H1 (cell line): ENCODE measurements at places on chromosomes 7 and 10. TPM values are rescaled to one million over a fixed set of nuclear protein-coding genes. Genes with fewer than 3 reads are reported as not detected.

DNA sequence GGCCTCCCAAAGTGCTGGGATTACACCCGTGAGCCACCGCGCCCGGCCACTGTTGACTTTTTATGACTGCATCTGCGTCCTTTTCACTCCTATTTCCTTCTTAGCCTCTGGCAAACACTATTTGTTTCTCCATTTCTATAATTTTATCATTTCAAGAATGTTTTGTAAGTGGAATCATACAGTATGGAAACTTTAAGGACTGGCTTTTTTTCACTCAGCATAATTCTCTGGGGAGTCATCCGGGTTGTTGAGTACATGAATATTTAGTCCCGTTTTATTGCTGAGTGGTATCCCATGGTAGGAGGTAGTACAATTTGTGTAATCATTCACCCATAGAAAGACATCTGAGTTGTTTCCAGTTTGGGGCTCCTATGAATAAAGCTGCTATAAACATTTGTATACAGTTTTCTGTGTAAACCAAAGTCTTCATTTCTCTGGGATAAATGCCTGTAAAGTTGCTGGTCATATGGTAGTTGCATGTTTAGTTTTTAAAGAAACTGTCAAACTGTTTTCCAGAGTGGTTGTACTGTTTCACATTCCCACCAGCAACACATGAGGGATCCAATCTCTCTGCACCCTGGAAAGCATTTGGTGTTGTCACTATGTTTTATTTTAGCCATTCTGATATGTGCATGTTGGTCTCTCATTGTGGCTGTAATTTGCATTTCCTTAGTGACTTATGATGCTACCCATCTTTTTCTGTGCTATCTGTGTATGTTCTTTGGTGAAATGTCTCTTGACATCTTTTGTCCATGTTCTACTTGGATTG lies 139.6 kb upstream of the EEPD1 start:
- DNase-seq: no peak
- H3K27me3 ChIP-seq: no peaks in the 10 kb centered on the region
- no peaks in the 10 kb centered on the region for H3K4me1 ChIP-seq
- H3K27ac ChIP-seq: no peak overlapping the region
- no peak overlapping the region for H3K4me3 ChIP-seq

- H3K27ac ChIP-seq: no peak overlapping the region
- no peaks in the 10 kb centered on the region for H3K36me3 ChIP-seq
- H3K4me1 ChIP-seq: peaks cover 1% of the 10 kb centered on the region; the same call in 1 of the 2 replicates
- DNase-seq: no peak
- H3K27me3 ChIP-seq: peaks cover 7% of the 10 kb centered on the region
Observed at GRCh38 chr10:77643795-77644468, 6.3 kb upstream of the KCNMA1 start.

DNA sequence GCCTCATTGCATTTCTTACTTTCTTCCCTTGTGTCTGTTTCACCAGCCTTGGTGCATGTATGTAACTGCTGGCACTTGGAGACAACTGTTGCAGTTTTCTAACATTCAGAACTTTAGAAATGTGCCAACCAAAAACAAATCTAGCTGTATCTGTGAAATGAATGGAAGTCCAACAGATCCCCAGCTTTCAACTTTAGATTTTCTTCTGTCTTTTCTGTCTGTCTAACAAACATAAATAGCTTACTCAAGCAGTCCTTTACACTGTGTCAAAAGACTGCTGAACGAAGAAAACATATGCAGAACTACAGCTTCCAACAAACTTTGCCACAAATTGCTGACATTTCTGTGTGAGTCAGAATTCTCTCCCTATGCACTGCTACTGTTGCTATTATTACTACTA lies 30.9 kb downstream of the SORCS1 start:
- no peak for DNase-seq
- no peaks in the 10 kb centered on the region for H3K27me3 ChIP-seq
- H3K4me1 ChIP-seq: no peaks in the 10 kb centered on the region

DNA sequence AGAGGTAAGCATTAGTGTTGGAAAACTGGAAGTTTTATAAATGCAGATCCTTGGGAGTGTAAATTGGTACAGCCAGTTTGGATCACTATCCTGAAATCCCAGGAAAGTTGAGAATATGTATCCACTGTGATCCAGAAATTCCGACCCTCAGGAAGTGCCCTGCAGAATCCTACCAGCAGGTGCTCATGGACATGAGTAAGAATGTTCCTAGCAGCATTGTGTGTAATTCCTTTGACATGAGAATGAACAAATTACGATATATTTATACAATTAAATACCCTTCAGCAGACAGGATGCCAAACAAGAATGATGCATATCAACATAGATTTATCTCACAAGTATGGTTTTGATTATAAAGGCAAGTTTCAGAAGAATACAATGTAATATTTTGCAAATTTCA lies 181.6 kb downstream of the XPNPEP1 start:
- H3K27ac ChIP-seq: no peak overlapping the region
- H3K4me1 ChIP-seq: no peaks in the 10 kb centered on the region
- H3K4me3 ChIP-seq: no peak overlapping the region

GRCh38 chr7:147245274-147245673 lies 1128.7 kb downstream of the CNTNAP2 start:
- H3K27me3 ChIP-seq: no peaks in the 10 kb centered on the region
- H3K27ac ChIP-seq: no peak overlapping the region
- H3K4me1 ChIP-seq: no peaks in the 10 kb centered on the region
- H3K4me3 ChIP-seq: no peak overlapping the region
- H3K36me3 ChIP-seq: no peaks in the 10 kb centered on the region

GRCh38 chr7:45940939-45941338 lies 19.9 kb upstream of the IGFBP3 start:
- H3K36me3 ChIP-seq: no peaks in the 10 kb centered on the region
- no peak overlapping the region for H3K27ac ChIP-seq
- H3K27me3 ChIP-seq: no peaks in the 10 kb centered on the region
- no peaks in the 10 kb centered on the region for H3K4me1 ChIP-seq

GRCh38 chr10:119801176-119801575 lies 71.5 kb downstream of the MCMBP start:
- H3K36me3 ChIP-seq: peaks cover 2% of the 10 kb centered on the region; the same call in 1 of the 2 replicates
- no peak for DNase-seq
- no peak overlapping the region for H3K4me3 ChIP-seq
- no peaks in the 10 kb centered on the region for H3K27me3 ChIP-seq

DNA sequence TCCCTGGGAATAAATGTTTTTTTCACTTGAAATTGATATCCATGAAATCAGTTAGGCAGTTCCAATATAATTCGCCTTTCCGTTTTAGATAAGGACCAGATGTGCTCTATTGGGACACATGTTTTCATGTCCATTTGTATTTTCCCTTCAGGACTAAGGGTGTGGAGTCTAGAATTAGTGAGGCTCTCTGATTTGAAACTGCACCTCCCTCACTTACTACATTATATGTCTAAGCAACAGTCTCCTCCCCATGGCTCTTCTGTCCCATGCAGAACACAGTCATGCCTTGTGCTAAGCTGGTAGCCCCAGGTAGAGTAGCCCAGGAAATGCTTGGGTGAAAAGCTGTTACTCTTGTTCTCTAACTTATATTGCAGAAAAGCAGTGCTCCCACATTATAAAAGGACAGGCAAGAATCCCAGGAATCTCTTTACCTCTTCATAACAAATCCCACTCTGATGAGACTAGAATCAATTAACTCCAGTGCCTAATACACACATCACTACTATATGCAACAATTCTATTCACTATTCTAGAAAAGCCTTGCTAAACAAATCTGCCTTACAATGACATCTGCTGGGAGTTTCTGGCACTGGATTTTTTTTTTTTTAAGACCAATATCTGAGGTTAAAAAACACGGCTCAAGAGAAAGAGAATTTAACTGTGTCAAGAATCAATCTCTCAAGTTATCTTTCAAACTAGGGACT lies 293.9 kb downstream of the SNX13 start:
- H3K27ac ChIP-seq: no peak overlapping the region
- no peaks in the 10 kb centered on the region for H3K36me3 ChIP-seq
- H3K27me3 ChIP-seq: no peaks in the 10 kb centered on the region
- H3K4me3 ChIP-seq: no peak overlapping the region
- peaks cover 5% of the 10 kb centered on the region; the same call in 1 of the 2 replicates for H3K4me1 ChIP-seq

- no peaks in the 10 kb centered on the region; the same call in 1 of the 2 replicates for H3K27me3 ChIP-seq
- no peaks in the 10 kb centered on the region for H3K36me3 ChIP-seq
- no peak overlapping the region for H3K27ac ChIP-seq
- peaks cover 3% of the 10 kb centered on the region for H3K4me1 ChIP-seq
- peak overlapping the region; percentile 84 for H3K4me3 ChIP-seq
Observed at GRCh38 chr10:13100349-13101294, 659 bp downstream of the OPTN start.

GRCh38 chr7:115558161-115558560 lies 472.4 kb downstream of the TFEC start:
- no peaks in the 10 kb centered on the region for H3K36me3 ChIP-seq
- no peaks in the 10 kb centered on the region for H3K4me1 ChIP-seq
- no peak overlapping the region for H3K27ac ChIP-seq
- no peaks in the 10 kb centered on the region for H3K27me3 ChIP-seq
- DNase-seq: no peak
- no peak overlapping the region for H3K4me3 ChIP-seq

- H3K27me3 ChIP-seq: no peaks in the 10 kb centered on the region
- DNase-seq: no peak
- H3K36me3 ChIP-seq: peaks cover 16% of the 10 kb centered on the region
- no peak overlapping the region for H3K27ac ChIP-seq
Observed at GRCh38 chr7:99363286-99363685, 11.2 kb upstream of the ARPC1B start.

Gene PKD2L1
- 0.17 and 0.20 TPM in 2 replicates for total RNA-seq

Gene GPR26
- total RNA-seq: 0.09 and 0.10 TPM in 2 replicates

Gene AKR1C1
- total RNA-seq: 1.4 and 2.3 TPM in 2 replicates

Gene MEOX2
- total RNA-seq: 0.19 TPM in 1 of 2 replicates, not detected in the other
